HuH-7.5 (cell line): ENCODE measurements at places on chromosomes 4 and X.

GRCh38 chrX:78123190-78123589 is 16.3 kb downstream of the TAF9B start:
- no peak for DNase-seq

DNA sequence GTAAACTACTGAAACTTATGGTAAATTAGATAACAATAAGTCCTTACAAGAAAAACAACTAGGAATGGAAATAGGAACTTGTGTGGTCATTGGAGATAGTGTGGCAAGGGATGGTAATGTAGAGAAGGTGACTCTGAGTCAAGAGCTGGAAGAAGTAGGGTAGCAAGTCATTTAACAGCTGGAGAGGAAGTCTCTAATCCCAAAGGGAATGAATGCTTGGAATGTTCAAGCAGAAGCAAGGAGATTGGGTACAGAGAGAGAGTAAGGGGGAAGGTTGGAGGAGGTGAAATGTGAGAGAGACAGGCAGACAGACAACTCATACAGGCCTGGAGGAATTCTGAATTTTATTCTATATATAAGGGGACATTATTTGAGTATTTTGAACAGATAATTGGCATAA is 260.6 kb upstream of the MAD2L1 start:
- DNase-seq = no peak

GRCh38 chrX:73268463-73268862 is 53.8 kb upstream of the NAP1L2 start:
- no peak for DNase-seq

- DNase-seq = no peak
Observed at GRCh38 chrX:109952985-109953905, 49.7 kb upstream of the TMEM164 start.

GRCh38 chrX:1667566-1667965 is 52.7 kb downstream of the ASMT start:
- DNase-seq = no peak

DNA sequence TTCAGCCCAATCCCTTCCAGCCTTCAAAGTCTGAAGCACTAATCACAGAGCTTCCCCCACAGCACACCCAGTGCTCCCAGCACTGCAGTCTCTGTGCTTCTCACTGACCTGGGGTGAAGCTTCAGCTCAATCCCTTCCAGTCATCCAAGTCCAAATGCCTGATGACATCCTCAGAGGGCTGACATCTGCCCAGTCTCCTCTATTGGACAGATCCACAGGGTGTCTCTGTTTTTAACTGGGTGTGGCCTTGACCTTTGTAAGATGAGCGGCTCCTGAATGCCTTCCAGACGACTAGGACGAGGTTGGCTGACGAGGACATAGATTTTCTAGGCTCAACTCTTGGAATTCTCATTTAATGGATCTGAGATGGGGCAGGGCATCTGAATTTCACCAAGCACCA is 7.6 kb upstream of the SLC2A9 start:
- no peak for DNase-seq
